Neural progenitor cell (in vitro differentiated cells): ENCODE measurements at places on chromosomes 1 and 21.

- no peak for DNase-seq
Measured at GRCh38 chr1:33501309-33501708, 28.9 kb downstream of the ZSCAN20 start.

GRCh38 chr1:209884665-209885117, 53.3 kb upstream of the SYT14 start:
- no peak for DNase-seq

DNA sequence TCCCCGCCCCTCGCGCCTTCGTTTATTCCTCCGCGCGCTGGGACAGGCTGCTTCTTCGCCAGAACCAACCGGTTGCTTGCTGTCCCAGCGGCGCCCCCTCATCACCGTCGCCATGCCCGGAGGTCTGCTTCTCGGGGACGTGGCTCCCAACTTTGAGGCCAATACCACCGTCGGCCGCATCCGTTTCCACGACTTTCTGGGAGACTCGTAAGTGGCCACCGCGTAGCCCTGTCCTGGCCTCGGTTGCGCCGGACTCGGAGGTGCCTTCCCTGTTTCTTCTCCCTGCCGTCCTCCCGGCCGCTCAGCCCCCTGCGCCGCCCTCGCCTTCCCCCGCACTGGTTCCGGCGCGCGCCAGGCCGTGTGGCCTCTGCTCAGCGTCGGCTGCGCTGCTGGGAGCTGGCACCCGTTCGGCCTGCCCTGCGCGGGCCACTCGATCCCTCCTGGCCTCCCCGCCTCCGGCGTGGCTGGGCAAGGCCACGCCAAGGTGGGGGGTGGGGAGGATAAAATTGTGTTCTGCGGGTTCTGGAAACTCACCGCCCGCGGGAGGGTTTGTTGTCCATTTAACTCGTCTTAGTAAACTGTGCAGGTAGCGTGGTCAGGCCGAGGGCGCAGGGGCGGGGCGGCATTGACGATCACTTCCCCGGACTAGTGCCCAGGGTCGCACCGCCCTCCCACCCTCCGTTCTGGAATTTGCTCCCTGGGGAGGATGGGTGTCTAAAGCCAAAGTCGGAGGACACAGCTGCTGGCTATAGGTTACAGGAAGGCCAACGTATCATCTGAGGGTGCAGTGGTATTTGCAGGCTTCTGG, at the start of gene PRDX6:
PRDX6 (plus strand) TSS at position 50 of the 808 bp plus-strand sequence; CDS start at position 113, 63 bp downstream.
- no peak for DNase-seq

DNA sequence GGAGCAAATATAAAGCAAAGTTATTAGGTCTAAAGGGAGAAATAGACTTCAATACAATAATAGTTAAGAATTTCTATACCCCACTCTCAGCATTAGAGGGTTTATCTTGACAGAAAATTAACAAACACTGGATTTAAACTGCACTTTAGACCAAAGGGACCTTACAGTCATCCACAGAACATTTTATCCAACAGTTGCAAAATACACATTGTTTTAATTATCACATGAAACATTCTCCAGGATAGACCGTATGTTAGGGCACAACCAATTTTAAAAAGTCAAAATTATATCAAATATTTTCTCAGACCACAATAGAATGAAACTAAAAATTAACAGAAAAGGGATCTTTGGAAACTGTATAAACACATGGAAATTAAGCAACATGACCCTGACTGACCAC, 384.5 kb upstream of the C1orf87 start:
- no peak for DNase-seq

DNA sequence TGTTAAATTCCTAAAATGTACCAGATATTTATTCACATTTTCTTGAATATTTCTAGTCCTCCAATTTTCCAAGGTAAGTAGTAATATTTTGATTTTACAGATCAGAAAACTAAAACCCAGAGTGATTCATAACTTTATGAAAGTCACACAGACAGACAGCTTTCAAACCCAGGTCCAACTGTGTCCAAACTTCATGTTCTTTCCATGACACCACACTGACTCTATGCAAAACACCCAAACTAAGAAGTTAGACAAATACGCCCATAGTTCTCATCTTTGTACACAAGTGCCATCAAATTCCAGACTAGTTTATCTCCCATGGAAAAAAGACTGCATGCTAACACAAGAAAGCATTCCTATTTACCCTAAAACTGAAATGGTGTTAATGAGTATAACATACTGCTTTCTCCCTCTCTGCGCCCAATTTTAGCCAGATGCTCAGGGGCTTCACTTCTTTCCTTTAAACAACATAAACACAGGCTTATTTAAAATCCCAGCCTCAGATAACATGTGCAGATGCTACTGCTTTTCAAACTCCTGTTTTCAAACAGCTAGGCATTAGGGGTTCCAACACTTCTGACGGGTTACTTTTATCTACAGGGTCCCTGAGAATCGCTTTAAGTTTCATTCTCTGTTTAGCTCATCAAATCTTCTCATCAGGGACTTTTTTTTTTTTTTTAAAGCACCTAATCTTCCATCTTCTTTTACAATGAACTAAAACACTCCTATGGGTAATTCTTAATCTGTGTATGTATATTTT, 44.6 kb downstream of the WASF2 start:
- DNase-seq, result no peak

GRCh38 chr1:11188381-11188780, 774 bp upstream of the ANGPTL7 start:
- no peak for DNase-seq
